ENCODE measurements at places on chromosomes 5 and 9. TPM values are rescaled to one million over a fixed set of nuclear protein-coding genes. Genes with fewer than 3 reads are reported as not detected.

The ARL10 gene
- total RNA-seq, result 12.9 TPM

The TMEM141 gene
- total RNA-seq, result 50.1 TPM

DNA sequence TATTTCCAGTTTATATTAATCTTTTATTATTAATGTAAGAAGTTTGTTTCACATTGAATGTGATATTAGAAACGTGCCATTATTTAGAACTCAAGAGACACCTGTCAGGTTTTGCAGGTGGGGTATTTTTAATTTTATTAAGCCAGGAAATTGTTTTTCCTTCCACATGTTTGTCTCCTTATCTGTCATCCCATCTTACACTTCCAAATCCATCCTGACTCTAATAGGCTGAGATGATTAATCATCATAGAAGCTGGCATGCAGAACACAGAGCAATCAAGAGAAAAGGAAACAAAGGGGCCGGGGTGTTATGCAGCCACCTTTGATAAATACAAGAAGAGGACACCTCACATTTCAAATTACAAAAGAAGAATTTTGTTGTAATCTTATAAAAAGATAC is 506.5 kb downstream of the ISL1 start:
- H3K27me3 ChIP-seq, result no peaks in the 10 kb centered on the region
- H3K27ac ChIP-seq, result no peak overlapping the region
- no peaks in the 10 kb centered on the region for H3K4me1 ChIP-seq
- no peak for DNase-seq
- no peak overlapping the region for H3K4me3 ChIP-seq

The GZMA gene
- 15.1 TPM for total RNA-seq

GRCh38 chr9:133168432-133168831 is 4.7 kb upstream of the GBGT1 start:
- H3K27me3 ChIP-seq, result no peaks in the 10 kb centered on the region
- H3K36me3 ChIP-seq, result no peaks in the 10 kb centered on the region
- DNase-seq, result no peak

GRCh38 chr5:142156839-142157463 is 48.4 kb downstream of the NDFIP1 start:
- no peak for DNase-seq
- H3K27ac ChIP-seq, result no peak overlapping the region
- peaks cover 11% of the 10 kb centered on the region for H3K36me3 ChIP-seq

- H3K4me3 ChIP-seq, result no peak overlapping the region
- H3K36me3 ChIP-seq, result no peaks in the 10 kb centered on the region
- no peaks in the 10 kb centered on the region for H3K27me3 ChIP-seq
- H3K4me1 ChIP-seq, result no peaks in the 10 kb centered on the region
These were observed 583.8 kb downstream of the BRINP1 start for GRCh38 chr9:118785456-118785855.

DNA sequence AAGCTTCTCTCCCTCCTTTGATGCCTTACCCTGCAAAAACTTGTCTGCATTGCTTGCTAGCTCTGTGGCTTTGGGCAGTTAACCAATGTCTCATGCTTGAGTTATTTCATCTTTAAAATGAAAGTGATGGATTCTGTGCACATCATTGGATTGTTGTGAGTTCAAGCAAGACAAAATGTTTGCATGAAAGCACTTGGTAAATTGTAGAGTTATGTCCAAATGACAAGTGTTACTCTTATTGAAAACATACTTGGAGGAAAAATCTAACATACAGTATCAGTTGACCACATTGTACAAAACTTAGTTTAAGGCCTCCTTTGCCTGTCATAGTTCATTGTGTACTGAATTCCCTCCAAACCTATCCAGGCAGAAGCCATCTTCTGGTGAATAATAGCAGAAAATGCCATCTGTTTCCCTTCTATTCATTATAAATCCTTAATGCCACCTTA is 30.0 kb downstream of the TGFBR1 start:
- H3K27me3 ChIP-seq, result no peaks in the 10 kb centered on the region
- peak overlapping the region; percentile 22 for H3K4me3 ChIP-seq
- peaks cover 9% of the 10 kb centered on the region for H3K36me3 ChIP-seq
- H3K27ac ChIP-seq, result no peak overlapping the region
- H3K4me1 ChIP-seq, result peaks cover 59% of the 10 kb centered on the region
- no peak for DNase-seq

DNA sequence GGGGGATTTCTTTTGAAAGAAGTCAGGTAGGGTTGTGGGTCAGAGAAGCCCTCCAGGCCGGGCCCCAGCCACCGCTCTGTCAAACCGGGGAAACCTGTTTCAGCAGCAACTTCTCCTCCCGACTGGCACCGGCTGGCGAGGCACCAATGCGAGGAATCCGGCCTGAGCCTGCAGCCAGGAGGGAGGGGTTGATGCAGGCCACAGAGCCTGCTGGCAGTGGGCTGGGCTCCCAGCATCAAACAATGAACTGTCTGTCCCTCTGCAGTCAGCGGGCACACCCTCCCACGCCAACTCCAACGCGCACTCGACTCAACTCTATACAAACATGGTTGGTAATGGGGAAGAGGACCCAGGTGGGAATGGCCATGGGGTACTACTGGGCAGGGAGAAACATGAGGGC is 12.1 kb downstream of the PCDH1 start:
- DNase-seq, result no peak
- H3K4me3 ChIP-seq, result no peak overlapping the region
- no peaks in the 10 kb centered on the region for H3K4me1 ChIP-seq
- peaks cover under 1% of the 10 kb centered on the region for H3K27me3 ChIP-seq

The WHRN gene
- 9.0 TPM for total RNA-seq

DNA sequence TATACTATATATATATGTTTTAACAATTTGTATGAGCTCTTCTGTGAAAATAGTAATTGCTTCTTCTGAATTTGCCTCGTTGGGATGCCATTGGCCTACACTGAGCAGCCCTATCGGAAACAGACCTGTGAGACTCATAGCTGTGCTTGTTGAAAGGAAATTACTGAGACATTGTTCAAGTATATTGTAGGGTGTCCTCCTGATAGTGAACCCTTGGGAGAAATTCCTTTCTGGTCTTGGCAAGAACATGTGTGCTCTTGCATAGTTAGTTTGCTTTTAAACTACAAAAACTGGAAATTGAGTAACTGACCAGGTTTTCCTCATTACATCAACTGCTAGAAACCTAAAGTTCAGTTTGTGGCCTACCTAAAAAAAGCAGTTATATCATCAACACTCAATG is 160.9 kb downstream of the LURAP1L start:
- DNase-seq, result no peak
- H3K36me3 ChIP-seq, result no peaks in the 10 kb centered on the region
- no peak overlapping the region for H3K27ac ChIP-seq
- H3K4me3 ChIP-seq, result no peak overlapping the region

The ADAMTS16 gene
- total RNA-seq, result not detected

The IL4 gene
- 6.8 TPM for total RNA-seq

DNA sequence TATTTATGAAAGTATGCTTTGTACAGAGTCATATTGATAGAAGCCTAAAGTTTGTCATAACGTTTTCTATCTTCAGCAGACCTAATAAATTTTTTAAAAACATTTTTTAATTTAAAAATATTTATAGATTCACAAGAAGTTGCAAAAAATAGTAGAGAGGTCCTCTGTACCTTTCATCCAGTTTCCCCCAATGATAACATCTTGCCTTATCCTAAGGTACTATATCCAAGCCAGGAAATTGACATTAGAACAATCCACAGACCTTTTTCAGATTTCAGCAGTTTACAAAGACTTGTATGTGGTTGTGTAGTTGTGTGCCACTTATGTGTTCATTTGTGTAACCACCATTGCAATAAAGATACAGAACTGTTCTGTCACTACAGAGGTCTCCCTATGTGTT is 88.5 kb downstream of the SLC12A2 start:
- H3K36me3 ChIP-seq, result no peaks in the 10 kb centered on the region
- no peak overlapping the region for H3K4me3 ChIP-seq
- no peaks in the 10 kb centered on the region for H3K4me1 ChIP-seq
- no peak overlapping the region for H3K27ac ChIP-seq

DNA sequence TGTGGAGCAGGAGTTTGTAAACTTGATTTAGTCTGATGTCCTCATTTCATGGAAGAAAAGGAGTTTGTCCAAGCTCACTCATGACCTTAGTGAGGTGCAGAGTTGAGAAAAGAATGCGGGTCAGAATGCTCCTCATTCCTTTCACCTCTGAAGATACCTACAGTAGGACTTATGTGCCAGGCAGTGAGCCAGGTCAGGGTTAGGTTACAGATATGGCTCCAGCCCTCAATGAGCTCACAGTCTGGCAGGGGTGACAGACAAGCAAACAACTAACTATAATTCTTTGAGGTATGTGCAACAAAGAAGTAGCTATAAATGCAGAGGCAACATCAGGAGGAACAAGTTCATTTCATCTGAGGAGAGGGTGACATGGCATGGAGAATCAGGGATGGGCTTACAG is 102.5 kb downstream of the SPATA31D1 start:
- no peak overlapping the region for H3K27ac ChIP-seq
- no peaks in the 10 kb centered on the region for H3K36me3 ChIP-seq
- H3K4me1 ChIP-seq, result no peaks in the 10 kb centered on the region
- no peak for DNase-seq
- no peaks in the 10 kb centered on the region for H3K27me3 ChIP-seq

- H3K36me3 ChIP-seq, result no peaks in the 10 kb centered on the region
- DNase-seq, result no peak
- H3K27me3 ChIP-seq, result no peaks in the 10 kb centered on the region
- H3K4me3 ChIP-seq, result no peak overlapping the region
- no peaks in the 10 kb centered on the region for H3K4me1 ChIP-seq
These were observed 370.0 kb downstream of the ZSWIM6 start for GRCh38 chr5:61701877-61702602.

DNA sequence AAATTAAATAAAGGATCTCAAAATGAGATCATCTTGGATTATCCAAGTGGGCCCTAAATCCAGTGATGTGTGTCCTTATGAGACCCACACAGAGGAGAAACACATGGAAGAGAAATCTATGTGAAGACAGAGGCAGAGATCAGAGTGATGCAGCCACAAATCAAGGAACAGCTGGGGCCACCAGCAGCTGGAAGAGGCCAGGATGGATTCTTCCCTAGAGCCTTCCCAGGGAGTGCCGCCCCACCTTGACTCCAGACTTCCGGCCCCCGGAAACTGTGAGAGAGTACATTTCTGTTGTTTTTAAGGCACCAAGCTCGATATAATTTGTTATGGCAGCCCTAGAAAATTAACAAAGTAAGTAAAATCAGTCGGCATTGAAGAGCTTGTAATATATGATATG is 286.9 kb downstream of the FBXL7 start:
- no peak overlapping the region for H3K4me3 ChIP-seq
- H3K27ac ChIP-seq, result no peak overlapping the region
- no peaks in the 10 kb centered on the region for H3K27me3 ChIP-seq
- no peaks in the 10 kb centered on the region for H3K4me1 ChIP-seq
- DNase-seq, result no peak

DNA sequence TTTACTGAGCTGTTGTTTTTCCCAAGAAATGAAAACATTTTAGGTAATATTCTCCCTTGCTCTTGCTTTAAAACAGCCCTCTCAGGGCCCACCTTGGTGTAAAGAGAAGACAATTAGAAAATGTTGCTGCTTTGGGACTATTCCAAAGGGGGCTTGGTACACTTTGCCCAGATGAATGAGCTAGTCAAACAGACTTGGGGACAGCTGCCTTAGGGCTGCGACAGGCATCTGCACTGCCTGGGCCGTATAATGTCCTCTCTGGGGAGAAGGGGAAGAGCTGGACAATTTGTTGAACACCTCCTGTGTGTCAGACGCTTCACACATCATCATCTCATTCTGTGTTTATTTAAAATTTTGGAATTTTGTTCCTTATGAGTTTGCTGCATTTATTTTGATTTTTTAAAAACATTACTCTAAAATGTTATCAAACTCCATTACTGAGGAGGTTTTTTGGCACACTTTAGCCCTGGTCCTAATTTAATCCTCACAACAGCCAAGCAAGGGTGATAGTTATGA is 28.8 kb downstream of the C5orf58 start:
- H3K27ac ChIP-seq, result no peak overlapping the region
- peaks cover 68% of the 10 kb centered on the region for H3K4me1 ChIP-seq
- peaks cover 84% of the 10 kb centered on the region for H3K36me3 ChIP-seq
- no peak for DNase-seq
- no peaks in the 10 kb centered on the region for H3K27me3 ChIP-seq

The CACFD1 gene
- total RNA-seq, result 2.5 TPM

The GLIPR2 gene
- total RNA-seq, result 17.5 TPM

- no peak overlapping the region for H3K4me3 ChIP-seq
- H3K36me3 ChIP-seq, result no peaks in the 10 kb centered on the region
- H3K27me3 ChIP-seq, result no peaks in the 10 kb centered on the region
- no peak for DNase-seq
These were observed 384.8 kb upstream of the PCSK5 start for GRCh38 chr9:75505654-75506053.

All from CD8-positive, alpha-beta memory T cell (primary cell).